ENCODE measurements at places on chromosomes 3 and 15.

DNA sequence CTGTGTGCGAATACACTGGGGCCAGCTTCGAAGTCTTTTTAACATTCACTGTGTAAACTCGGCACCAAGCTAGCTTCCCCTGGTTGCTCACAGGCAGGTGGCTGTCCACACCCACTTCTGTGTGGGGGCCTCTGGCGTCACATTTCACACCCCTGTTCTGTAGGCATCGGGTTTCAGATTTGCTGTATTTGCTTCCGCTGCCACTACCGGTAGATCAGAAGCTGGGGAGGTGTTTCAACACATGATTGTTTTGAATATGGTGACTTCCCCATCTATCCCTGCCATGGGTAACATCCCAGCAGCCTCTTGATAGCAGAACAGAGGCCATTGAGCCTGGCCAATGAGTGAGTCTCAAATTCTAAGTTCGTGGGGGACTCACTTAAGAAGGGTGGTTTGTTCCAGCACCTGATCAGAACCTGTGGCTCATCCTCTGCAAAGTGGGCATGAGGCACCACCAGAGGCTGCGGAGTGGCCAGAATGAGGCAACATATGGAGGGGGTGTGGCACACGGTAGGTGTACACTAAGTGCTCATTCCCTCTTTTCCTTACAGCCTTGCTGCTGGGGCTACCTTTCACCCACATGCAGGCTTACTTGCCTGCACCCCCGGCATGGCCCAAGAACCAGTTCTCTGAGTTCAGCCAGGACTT is 61.5 kb downstream of the IQSEC1 start:
- DNase-seq: no peak

DNA sequence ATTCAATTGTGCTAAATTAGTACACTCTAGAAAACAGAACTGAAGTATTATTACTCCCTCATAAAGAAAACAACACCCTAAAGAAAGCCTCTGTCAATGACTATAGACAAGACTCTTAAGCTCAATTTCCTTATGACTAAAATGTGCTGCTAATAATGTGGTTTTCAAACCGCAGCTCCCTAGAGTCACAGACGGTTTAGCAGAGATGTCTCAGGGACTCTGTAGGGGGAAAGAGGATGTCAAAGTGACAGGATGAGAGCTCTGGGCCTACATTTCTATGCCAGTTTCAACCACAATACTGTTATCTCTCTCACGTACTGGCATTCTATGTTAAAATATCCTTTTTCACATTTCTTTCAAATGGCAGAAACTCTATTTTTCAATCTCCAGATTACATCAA is 37.6 kb upstream of the WDR49 start:
- no peak for DNase-seq

DNA sequence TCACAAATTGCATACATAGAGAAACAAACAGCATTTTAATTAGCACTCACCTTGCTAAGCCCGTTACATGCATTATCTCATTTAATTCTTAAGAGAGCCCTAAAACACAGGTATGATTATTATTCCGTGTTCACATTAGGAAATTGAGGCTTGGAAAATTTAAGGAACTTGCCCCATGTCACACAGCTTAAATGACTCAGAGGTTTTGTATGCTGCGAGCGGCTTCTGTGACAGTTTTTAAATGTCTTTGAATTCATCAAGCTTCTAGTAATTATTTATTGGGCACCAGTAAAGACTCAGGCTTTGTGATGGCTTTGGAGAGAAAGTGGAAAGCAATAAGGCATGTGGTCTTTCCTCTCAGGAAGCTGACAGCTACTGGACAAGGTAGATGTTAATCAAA is 166.7 kb upstream of the THBS1 start:
- DNase-seq: no peak

- no peak for DNase-seq
These were observed 75.6 kb downstream of the MCTP2 start for GRCh38 chr15:94306700-94307650.

GRCh38 chr15:62060896-62061280 is 641 bp upstream of the VPS13C start:
- no peak for DNase-seq

GRCh38 chr3:42773409-42773751 is 327 bp upstream of the CCDC13 start:
- DNase-seq: no peak

- no peak for DNase-seq
These were observed 209.6 kb upstream of the EIF1B start for GRCh38 chr3:40099871-40100270.

GRCh38 chr3:140950863-140951262 is 9.2 kb downstream of the SLC25A36 start:
- DNase-seq: no peak

DNA sequence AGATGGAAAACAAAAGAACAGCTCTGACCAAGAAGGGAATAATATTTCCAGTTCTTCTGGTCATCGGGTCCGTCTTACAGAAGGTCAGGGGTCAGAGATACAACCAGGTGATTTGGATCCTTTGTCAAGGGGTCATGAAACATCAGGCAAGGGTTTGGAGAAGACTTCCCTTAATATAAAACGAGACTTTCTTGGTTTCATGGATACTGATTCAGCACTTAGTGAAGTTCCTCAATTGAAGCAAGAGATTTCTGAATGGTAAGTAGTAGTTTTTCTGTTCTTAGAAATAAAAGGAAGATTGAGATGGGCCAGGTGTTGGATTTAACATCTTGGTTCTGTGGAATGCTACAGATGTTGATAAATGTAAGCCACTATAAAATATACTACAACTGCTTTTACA is 9.5 kb downstream of the MGA start:
- no peak for DNase-seq

- no peak for DNase-seq
These were observed 103.1 kb upstream of the CCNL1 start for GRCh38 chr3:157263027-157263426.

DNA sequence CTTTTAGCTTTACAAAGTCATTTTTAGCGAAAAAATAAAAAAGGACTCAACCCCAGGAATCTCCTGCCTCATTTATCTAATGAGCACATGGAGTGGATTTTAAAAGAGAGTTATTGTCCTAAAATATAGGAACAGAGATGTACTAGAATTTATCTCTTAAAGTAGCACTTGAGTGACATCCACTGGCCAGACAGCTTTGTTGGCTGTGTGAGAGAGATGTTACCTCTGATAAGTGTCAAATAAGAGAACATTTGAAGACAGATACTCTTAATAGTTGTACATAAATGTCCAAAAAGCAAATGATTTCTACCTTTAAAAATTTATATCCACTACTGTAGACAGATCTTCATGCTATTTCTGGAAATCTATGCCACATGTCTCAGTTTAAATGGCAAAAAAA is 12.3 kb upstream of the MFSD1 start:
- DNase-seq: no peak

- DNase-seq: no peak
These were observed 232.6 kb upstream of the TPM1 start for GRCh38 chr15:62809968-62810260.

DNA sequence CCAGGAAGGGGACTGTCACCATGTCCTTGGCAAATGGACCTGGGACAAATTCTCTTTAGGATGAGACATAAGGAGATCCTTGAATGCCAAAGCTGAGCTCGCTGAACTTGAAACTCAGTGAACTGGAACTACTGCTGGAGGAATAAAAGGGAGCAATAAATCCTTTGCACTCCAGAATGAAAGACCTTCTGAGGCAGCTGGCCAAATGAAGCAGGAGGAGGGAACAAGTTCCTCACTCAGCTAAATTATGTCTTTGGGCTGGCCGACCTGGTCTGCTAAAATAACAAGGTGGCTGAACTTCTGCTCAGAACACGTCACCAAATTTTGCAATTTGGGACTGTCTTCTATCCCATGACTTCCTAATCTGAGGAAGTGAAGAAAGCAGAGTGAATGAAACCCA is 314.7 kb downstream of the LPP start:
- peak; percentile 52 for DNase-seq

DNA sequence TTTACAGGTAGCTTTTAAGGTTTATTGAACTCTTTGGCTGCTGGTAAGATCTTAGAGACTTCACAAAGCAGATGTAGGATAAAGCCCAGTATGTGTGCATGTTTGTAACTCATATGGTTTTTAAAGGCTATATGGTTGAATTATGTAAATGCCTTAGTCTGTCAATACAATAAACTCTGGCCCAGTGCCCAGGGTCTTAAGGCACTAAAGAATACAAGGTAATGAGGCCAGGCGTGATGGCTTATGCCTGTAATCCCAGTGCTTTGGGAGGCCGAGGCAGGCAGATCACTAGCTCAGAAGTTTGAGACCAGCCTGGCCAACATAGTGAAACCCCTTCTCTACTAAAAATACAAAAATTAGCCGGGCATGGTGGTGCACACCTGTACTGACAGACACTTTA is 170.3 kb upstream of the CGNL1 start:
- no peak for DNase-seq

GRCh38 chr3:45954306-45954705 is 11.0 kb downstream of the CXCR6 start:
- no peak for DNase-seq

DNA sequence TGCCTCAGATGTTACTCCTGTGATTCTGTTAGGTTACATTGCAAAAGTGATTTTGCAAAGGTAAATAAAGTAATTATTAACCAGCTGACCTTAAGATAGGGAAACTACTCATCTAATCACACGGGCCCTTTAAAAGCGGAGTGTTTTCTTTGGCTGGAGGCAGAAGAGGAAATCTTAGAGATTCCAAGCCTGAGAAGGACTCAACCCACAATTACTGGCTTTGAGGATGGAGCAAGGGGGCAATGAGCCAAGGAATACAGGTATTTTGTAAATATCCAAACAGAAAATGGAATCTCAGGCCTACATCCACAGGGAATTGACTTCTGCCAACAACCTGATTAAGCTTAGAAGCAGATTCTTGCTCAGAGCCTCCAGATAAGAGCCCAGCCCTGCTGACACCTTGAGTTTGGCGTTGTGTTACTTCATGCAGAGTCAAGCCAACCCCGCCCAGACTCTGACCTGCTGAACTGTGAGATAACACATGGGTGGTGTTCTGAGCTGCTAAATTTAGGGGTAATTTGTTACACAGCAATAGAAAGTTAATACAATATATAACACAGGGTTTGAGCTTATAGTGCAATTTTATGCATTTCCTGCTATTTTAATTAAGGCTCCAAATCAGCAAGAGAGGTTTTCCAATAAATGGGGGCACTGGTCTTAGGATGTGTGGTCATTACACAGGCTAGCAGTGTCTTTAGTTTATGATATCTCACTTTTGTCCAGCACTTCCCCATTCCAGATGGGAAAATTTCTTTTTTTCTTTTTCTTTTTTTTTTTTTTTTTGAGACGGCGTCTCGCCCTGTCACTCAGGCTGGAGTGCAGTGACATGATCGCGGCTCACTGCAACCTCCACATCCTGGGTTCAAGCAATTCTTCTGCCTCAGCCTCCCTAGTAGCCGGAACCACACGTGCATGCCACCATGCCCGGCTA is 19.5 kb downstream of the NFKBIZ start:
- no peak for DNase-seq

- no peak for DNase-seq
These were observed 1.7 kb downstream of the B3GNT5 start for GRCh38 chr3:183254487-183255347.

GRCh38 chr15:50906954-50907600 is 1.4 kb upstream of the AP4E1 start:
- DNase-seq: peak; percentile 11

DNA sequence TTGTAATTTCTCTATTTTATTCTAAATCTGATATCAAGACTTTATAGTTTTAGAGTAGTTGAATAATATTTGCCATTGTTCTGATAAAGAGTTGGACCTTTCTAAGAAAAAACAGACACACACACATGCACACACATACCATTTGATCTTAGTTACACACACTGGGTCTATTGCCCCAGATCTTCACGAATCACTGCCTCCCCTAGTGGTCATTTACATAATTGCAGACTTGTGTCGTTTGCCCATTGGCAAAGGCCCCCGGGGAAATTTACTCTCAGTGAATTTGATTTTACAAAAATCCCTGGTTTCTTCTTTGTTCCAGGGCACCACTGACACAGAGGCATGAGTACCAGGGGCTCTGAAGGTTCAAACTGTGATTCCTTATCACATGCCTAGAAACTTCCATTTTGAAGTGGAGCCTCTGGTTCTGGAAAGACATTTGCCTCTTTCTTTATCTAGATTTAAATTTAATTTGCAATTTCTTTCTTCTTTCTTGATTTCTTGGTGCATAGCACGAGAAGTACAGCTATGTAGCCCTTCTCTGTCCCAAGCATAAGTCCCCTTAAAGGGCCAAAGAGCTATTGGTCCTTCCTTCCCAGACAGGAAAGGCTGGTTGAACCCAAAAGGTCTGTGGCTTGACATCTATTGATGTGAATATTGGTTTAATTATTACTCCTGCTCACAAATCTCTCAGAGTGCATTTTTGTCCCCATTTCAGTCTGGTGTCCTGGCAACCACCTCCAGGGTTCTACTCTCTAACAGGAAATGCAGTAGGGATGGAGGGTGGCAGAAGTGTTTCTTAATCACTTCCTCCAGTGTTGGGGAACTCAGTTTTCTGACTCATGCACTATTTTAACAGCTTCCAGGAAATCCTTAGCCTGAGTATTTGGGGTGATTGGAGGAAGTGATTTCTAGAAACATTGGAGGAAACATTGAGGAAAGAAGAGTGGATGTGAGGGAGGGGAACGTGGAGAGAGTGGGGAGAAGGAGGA is 32.4 kb upstream of the SLC6A11 start:
- DNase-seq: peak; percentile 59

- no peak for DNase-seq
These were observed 6.0 kb upstream of the CEMIP start for GRCh38 chr15:80773122-80773551.

DNA sequence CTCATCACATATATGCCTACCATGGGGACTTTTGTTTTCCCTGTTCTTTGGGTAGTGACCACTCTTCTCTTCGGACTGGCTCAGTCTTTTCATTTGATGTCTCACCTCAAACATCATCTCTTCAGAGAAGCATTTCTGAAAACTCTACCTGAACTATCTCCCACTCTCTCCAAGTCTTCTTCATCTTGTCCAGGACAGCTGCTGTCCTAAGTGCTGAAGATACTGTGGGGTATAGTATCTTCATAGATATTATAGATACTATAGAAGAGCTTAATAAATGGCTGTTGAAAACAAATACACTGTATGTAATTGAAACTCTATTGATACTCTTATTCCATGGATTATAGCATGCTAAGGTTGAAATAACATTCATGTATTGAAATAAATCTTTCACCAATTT is 672.3 kb downstream of the CADM2 start:
- DNase-seq: no peak

- DNase-seq: peak; percentile 72
These were observed 149.4 kb upstream of the SLC6A11 start for GRCh38 chr3:10666621-10667020.

GRCh38 chr15:86061581-86061980 is 18.1 kb upstream of the AGBL1 start:
- no peak for DNase-seq

DNA sequence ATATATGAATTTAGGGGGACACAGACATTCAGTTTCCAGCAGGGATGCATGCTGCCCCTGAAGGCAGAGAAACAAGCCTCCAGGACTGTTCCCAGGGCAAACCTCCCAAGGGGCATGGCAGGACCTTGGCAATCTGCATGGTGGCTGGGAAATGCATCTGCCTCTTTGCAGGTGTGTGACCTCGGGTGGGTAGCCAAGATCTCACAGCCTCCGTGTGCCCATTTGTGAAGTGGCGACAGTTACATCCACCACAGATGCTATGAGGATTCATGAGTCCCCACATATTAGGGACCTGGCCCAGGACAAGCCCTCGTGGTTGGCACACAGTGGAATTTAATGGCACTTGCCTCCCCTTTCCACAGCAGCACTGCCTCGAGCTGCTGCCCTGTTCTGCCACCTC is 29.9 kb downstream of the SLC28A1 start:
- no peak for DNase-seq

GRCh38 chr3:160286231-160286630 is 61.0 kb downstream of the C3orf80 start:
- no peak for DNase-seq

Data from globus pallidus (tissue), 1 donor.